ENCODE measurements at places on chromosomes 16 and 17. TPM values are rescaled to one million over a fixed set of nuclear protein-coding genes. Genes with fewer than 3 reads are reported as not detected.

GRCh38 chr16:31186176-31186575, 6.2 kb downstream of the FUS start:
- DNase-seq: no peak

DNA sequence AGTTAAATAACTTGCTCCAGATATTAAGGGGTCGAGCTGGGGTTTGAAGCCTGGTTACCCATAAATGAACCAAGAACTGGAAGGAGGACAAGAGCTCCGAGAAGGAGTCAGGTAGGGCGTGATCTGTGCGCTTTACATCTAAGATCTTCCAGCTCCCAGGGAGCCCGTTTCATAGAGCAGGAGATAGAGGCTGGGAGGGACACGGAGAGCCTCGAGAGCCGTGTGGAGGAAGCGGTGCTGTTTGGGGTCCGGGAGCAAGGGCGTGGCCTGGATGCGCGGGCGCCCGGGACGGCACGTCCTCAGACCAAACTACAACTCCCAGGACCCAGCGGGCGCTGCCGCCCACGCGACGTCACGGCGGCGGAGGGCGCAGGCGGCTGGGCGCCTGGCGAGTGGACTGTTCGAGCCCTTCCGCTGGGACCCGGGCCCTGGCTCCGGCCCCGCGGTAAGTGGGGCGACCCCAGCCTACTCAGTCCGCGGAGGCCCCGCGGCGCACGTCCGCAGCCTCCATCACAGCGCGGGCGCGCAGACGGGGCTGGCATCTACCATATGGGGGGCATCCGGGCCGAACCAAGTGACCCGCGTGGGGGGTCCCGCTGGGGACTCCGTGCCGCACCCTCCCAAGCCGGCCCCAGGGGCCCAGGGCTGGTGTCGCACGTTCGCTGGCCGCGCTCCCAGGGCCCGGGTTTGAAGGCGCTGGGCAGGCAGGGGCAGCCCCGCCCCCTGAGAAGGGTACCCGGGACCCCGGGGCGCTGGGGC, at the start of gene BCKDK:
Gene BCKDK (plus strand): TSS at position 352 of the 759 bp plus-strand sequence. CDS start 838 bp downstream, outside the sequence.
- DNase-seq: peak; percentile 82

DNA sequence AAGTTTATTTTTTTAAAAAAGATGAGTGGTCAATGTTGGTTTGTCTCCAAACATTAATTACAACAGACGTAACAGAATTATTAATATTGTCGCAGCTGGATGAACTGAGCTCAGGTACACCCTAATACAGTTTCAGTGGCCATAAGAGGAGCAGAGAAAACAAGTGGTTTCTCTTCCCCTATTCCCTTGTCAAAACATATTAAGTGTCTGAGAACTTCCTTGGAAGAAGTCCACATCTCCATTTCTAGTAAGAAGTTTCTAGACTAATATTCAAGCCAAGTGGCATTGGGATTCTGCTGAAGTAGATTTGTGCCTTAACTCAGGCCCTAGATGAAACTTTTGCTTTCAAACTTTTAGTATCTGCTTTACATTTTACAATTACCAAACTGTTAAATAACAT, 47.7 kb downstream of the GNA13 start:
- no peak for DNase-seq

Gene CDK5R1
- 7.4 TPM for total RNA-seq

Gene GLG1
- 132 TPM for total RNA-seq

Gene HOXB13
- not detected for total RNA-seq

Gene ASIC2
- total RNA-seq: not detected

Gene TBC1D3L
- total RNA-seq: 20.2 TPM
